Testis (tissue), 5 donors: ENCODE measurements at places on chromosomes 12 and 14. TPM values are rescaled to one million over a fixed set of nuclear protein-coding genes. Genes with fewer than 3 reads are reported as not detected.

- no peak overlapping the region for H3K4me3 ChIP-seq
- no peak overlapping the region for H3K27ac ChIP-seq
- no peaks in the 10 kb centered on the region for H3K36me3 ChIP-seq
Measured at GRCh38 chr14:28879573-28879996, 113.0 kb downstream of the FOXG1 start.

- no peaks in the 10 kb centered on the region for H3K36me3 ChIP-seq
- no peak overlapping the region for H3K27ac ChIP-seq
Measured at GRCh38 chr12:118013283-118013682, 3.2 kb upstream of the RFC5 start.

DNA sequence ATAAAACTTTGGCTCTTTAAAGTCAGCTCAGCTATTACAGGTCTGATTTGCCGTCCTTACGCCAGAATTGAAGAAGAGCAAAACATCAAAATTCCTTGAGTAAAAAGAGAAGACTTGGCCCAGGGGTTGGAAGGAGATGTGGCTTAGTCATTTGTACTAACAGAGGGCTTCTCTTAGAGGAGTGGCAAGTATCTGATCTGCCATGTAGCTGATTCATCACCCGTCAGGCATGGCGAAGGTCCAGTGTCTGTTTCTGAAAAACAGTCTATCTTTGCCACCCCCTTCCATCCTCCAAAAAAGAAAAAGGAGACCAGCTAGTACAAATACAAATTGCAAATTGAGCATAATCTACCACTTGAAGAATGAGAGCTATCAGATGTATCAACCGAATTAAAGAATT lies 91.9 kb downstream of the RAD52 start:
- H3K36me3 ChIP-seq, result no peaks in the 10 kb centered on the region
- DNase-seq, result no peak
- H3K27me3 ChIP-seq, result no peaks in the 10 kb centered on the region
- H3K4me3 ChIP-seq, result no peak overlapping the region
- H3K4me1 ChIP-seq, result no peaks in the 10 kb centered on the region

DNA sequence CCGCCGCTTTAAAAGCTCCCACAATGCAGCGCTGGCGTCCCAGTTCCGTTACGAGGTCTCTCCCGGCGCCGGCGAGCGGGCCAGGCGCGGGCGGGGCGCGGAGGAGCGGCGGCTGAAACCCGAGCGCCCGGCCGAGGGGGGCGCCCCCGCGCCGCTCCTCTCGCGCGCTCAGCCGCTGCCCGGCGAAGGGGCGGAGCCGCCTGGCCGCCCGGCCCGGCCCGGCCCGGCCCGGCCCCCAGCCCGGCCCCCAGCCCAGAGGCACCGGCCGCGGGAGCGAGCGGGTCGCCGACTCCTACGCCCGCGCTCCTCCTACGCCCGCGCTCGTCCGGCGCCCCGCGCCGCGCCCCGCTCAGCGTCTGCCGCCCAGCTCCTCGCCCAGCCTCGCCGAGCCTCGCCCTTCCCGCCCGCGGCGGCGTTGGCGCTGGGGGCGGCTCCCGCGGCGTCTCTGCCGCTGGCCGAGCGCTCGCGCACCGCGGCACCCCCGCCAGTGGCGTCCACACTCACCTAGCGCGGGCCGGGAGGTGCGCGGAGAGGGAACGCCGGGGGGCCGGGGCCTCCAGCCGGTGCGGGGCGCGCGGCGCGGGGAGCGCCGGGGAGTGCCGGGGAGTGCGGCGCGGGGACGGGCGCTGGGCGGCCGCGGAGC lies at the start of gene RASSF8:
RASSF8 (plus strand) TSS at position 255 of the 643 bp plus-strand sequence. CDS start 96,662 bp downstream, outside the sequence.
- H3K27me3 ChIP-seq, result no peaks in the 10 kb centered on the region
- H3K27ac ChIP-seq, result peak within 1 kb of the TSS; percentile 96
- H3K36me3 ChIP-seq, result no peaks in the 10 kb centered on the region
- DNase-seq, result peak; percentile 66

Gene RFX4
- total RNA-seq, result 52.7 TPM

DNA sequence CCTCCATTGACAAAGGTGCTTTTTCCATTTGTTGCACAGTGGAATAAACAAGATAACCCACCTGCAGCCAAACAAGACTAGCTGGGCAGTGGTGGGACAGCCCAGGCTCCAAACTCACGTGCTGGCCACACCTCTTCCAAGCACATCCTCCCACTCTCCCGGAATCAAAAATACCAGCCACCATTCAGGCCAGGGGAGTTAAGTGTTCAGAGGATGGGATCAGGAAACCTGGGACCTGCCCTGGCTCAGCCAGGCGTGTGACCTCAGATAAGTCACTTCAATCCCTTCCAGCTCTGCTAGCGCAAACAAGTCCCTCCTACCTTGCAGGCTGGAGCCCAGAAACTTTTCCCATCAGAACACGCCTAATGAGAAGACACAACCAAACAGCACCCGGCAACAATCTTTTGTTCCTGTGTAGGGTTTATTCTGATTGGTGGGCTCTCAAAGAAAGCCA lies 43.3 kb downstream of the ACTN1 start:
- H3K4me1 ChIP-seq, result peaks cover 34% of the 10 kb centered on the region
- peak overlapping the region; percentile 27 for H3K27ac ChIP-seq
- DNase-seq, result peak; percentile 34
- H3K27me3 ChIP-seq, result no peaks in the 10 kb centered on the region
- no peak overlapping the region for H3K4me3 ChIP-seq
- H3K36me3 ChIP-seq, result no peaks in the 10 kb centered on the region

- peak overlapping the region; percentile 96 for H3K27ac ChIP-seq
- DNase-seq, result peak; percentile 38
- no peak overlapping the region for H3K4me3 ChIP-seq
- no peaks in the 10 kb centered on the region for H3K36me3 ChIP-seq
Measured at GRCh38 chr12:49671031-49671765, 36.0 kb downstream of the FMNL3 start.

DNA sequence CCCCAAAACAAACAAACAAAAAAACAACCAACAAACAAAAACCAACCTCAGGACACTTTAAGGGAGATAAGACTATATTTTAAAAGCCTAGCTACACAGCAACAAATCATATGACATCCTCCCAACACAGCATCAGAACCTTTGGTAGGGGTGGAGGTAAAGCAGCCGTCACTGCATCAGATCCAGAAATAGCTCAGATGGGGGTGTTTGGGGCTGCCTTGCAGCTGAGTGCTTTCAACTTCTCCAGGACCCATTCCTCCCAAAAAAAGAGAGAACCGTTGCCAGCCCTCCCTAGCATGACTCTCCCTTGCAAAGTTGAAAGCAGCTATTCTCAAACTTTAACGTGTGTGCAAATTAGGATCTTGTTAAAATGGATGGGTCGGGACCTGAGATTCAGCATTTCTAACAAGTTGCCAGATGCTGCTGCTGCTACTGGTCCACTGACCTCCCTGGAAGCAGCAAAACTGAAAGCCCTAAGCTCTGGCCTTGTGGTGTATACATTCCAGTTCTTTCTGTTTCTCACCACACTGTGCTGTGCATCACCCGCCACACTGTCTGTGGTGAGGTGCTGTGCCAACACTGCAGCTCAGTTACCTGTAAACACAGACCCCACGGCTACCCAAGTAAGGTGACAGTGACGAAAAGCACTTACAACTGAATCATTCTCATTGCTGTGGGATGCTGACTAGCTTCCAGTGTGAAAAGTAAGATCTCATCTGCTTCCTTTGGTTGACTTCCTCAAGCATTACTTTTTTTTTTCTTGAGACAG lies 54.0 kb downstream of the SLC38A1 start:
- no peak overlapping the region for H3K4me3 ChIP-seq
- H3K36me3 ChIP-seq, result no peaks in the 10 kb centered on the region
- no peaks in the 10 kb centered on the region for H3K4me1 ChIP-seq
- H3K27ac ChIP-seq, result no peak overlapping the region
- no peak for DNase-seq

DNA sequence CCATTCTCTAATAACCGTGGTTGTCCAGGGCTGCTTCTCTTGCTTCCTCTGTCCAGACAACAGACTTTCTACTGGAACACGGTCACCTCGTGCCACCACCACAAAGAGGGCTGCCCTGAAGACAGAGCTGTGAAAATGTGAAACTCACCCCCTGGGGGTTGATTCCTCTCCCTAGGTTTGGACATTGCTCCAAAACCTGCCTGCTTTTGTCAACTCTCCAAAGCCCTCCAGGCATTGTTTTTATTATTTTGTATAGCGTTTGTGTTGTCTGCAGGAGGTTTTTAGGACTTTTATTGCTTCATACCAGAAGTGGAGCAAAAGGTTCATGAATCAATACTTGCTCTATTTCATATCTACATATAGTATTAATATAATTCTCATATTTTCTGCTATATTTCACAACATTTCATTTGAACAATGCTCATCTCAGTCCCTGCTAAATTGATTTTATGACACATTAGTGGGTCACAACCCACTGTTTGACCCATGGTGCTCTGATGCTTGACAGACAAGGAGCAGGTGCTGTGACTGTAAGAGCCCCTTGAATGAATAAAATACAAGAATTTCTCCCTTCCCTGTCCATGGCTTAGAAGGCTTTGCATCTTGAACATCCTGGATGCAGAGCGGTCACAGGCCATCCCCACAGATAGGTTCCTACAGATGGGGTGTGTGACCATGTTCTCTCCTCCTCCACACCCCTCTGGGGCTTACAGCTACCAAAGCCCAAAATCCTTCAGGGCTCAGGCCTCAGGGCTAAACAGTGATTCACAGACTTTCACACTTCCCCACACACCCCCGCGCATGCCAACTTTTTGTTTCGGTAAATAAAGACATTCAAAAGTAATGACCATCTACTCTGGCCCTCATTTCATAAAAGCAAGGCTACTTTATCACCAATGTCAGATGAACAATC lies 20.6 kb upstream of the EML1 start:
- H3K27ac ChIP-seq, result no peak overlapping the region
- H3K36me3 ChIP-seq, result no peaks in the 10 kb centered on the region
- DNase-seq, result no peak
- H3K4me3 ChIP-seq, result no peak overlapping the region
- H3K4me1 ChIP-seq, result no peaks in the 10 kb centered on the region

DNA sequence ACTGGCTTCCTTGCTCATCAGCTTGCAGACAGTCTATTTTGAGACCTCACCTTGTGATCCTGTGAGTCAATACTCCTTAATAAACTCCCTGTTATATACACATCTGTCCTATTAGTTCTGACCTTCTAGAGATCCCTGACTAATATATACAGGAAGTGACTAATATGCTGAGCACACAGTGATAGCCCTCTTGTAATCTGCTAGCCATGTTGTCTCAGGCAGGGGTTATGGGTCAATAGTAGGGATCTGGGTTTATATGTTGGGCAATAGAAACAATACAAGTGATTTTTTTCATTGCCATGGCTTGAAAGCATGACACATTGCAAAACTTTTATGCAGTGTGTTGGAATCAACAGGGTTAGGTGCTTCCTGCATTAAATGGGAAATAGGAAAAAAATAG lies 562.2 kb downstream of the GALC start:
- no peaks in the 10 kb centered on the region for H3K27me3 ChIP-seq
- DNase-seq, result no peak
- H3K4me3 ChIP-seq, result no peak overlapping the region
- no peaks in the 10 kb centered on the region for H3K4me1 ChIP-seq

- H3K27ac ChIP-seq, result no peak overlapping the region
- no peaks in the 10 kb centered on the region for H3K4me1 ChIP-seq
- no peaks in the 10 kb centered on the region for H3K27me3 ChIP-seq
- no peak overlapping the region for H3K4me3 ChIP-seq
- no peaks in the 10 kb centered on the region for H3K36me3 ChIP-seq
Measured at GRCh38 chr12:112870267-112870980, 36.3 kb upstream of the OAS1 start.

- H3K4me3 ChIP-seq, result no peak overlapping the region
- DNase-seq, result no peak
- peaks cover 34% of the 10 kb centered on the region for H3K4me1 ChIP-seq
Measured at GRCh38 chr14:76769636-76770292, 8.5 kb downstream of the VASH1 start.

Gene ACSM4
- 2.5 TPM for total RNA-seq

Gene TAS2R14
- total RNA-seq, result 3.5 TPM

Gene CLEC2B
- 5.1 TPM for total RNA-seq

DNA sequence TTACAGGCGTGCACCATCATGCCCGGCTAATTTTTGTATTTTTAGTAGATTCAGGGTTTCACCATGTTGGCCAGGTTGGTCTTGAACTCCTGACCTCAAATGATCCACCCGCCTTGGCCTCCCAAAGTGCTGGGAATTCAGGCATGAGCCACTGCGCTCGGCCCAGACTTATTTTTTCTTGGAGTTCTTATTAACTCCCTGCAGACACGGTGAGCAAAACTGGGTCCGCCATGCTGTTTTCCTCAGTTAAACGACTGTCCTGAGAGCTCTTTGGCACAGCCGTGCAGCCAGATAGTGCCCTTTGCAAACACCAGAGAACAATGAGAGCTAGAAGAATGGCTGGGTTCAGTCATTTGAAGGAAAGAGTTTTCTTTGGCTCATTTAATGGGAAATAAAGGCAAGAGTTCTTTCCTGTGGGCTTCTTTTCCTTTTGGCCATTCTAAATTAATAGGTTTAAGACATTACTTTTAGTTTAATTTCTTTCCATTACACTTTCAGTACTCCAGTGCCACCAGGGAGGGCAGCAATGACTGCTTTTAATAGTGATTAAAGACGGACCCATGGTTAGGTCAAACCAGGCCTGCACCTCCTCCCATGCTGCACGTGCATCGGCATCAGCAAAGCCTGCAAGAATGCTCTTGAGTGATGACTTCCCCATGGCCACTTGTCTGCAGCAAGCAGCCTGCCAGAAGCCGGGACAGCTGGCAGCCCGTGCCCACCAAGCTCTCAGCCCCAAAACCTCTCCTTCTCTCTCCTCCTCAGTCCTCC lies 60.7 kb downstream of the VCPKMT start:
- peaks cover 2% of the 10 kb centered on the region for H3K4me1 ChIP-seq
- H3K27ac ChIP-seq, result no peak overlapping the region
- H3K27me3 ChIP-seq, result no peaks in the 10 kb centered on the region
- no peak overlapping the region for H3K4me3 ChIP-seq
- DNase-seq, result peak; percentile 22

Gene LGALS3
- total RNA-seq, result 274 TPM

DNA sequence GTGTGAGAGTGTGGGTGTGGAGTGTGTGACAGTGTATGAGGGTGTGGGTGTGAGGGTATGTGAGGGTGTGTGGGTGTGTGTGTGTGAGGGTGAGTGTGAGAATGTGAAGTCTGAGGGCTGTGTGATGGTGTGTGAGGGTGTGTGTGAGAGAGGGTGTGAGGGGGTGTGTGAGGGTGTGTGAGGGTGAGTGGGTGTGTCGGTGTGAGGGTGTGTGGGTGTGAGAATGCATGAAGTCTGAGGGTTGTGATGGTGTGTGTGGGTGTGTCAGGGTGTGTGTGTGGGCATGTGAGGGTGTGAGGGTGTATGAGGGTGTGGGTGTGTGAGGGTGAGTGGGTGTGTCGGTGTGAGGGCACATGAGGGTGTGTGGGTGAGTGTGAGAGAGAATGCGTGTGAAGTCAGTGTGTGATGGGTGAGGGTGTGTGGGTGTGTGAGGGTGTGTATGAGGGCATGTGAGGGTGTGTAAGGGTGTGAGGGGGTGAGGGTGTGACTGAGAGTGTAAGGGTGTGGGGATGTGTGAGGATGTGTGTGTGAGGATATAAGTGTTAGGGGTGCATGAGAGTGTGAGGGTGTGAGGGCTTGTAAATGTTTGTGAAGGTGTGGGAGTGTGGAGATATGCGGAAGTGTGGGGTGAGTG lies 36.4 kb downstream of the TMEM121 start:
- no peak overlapping the region for H3K27ac ChIP-seq
- H3K4me3 ChIP-seq, result no peak overlapping the region
- H3K4me1 ChIP-seq, result no peaks in the 10 kb centered on the region
- no peaks in the 10 kb centered on the region for H3K36me3 ChIP-seq
- DNase-seq, result no peak
- no peaks in the 10 kb centered on the region for H3K27me3 ChIP-seq

GRCh38 chr12:94254270-94254669 lies 105.9 kb downstream of the PLXNC1 start:
- no peak overlapping the region for H3K27ac ChIP-seq
- no peaks in the 10 kb centered on the region for H3K27me3 ChIP-seq
- no peak overlapping the region for H3K4me3 ChIP-seq
- H3K4me1 ChIP-seq, result peaks cover 28% of the 10 kb centered on the region
- no peak for DNase-seq
